Left renal pelvis (tissue), 4 donors: ENCODE measurements at places on chromosomes 3 and 15. TPM values are rescaled to one million over a fixed set of nuclear protein-coding genes. Genes with fewer than 3 reads are reported as not detected.

DNA sequence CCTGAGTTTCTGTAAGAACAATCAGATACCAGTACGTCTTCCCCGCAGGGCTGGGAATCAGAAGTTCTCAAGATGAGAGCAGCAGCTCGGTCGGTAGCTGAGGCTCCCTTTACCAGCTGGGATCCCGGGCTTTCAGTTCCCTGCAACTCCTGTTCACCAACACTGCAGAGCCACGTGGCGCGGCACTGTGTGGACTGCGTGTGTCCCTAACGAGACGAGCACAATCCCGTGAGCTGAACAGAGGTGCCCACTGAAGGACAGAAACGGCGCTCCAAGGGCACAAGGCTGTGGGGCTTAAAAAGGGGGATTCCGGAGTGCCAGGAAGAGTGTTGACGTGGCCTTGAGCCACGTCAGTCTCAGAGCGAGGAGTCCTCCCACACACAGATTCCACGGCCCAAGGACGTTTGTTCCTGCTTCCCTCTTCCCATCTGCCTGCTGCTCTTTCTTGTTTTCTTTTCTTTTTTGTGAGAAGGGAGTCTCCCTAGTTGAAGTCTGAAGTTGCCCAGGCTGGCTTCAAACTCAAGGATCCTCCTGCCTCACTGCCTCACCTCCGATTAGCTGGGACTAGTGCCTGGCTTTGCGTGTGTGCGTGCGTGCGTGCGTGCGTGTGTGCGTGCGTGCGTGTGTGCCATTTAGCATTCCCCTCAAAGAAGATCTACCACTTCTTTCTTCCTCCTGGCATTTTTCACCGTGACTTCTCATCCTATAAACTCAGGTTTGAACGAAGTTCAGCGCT lies 37.1 kb upstream of the RPL35A start:
- DNase-seq, result no peak

GRCh38 chr3:59006634-59007517 lies 42.9 kb downstream of the CFAP20DC start:
- DNase-seq, result no peak

Gene P2RY14
- 0.52 TPM for polyA plus RNA-seq

Gene APBA2
- polyA plus RNA-seq, result 11.6 TPM

Gene ZNF609
- polyA plus RNA-seq, result 37.1 TPM

- no peak for DNase-seq
Observed at GRCh38 chr3:52920841-52921240, 23.5 kb upstream of the STIMATE start.

- DNase-seq, result no peak
Observed at GRCh38 chr3:136535906-136536305, 216.3 kb downstream of the STAG1 start.

- no peak for DNase-seq
Observed at GRCh38 chr3:140062461-140062860, 127.5 kb downstream of the CLSTN2 start.

Gene MRPL3
- 107 TPM for polyA plus RNA-seq
